ENCODE measurements at places on chromosomes 6 and 20.

GRCh38 chr6:148432462-148433195 is 90.0 kb downstream of the SASH1 start:
- DNase-seq, result no peak

- DNase-seq, result no peak
Measured at GRCh38 chr6:43823879-43824702, 54.1 kb downstream of the VEGFA start.

DNA sequence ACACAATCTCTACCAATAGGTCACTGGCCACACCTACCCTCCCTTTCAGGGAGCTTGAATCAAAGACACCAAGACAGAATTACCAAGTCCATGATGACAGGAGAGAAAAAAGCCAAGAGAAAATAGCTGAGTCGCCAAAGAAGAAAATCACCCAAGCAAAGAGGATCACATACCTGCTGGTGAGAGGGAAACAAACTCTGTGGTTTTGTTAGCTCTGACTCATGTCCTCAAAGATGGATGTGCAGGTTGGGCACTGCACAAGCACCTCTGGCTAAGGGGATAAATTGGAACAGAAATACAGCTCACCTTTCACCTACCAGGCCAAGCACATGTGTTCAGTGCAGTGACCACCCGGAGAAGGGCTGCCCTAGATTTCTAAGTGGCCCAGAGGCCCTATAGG is 114.8 kb downstream of the TFAP2A start:
- no peak for DNase-seq

- DNase-seq, result no peak
Measured at GRCh38 chr6:14765106-14765505, 480.8 kb upstream of the JARID2 start.

- DNase-seq, result no peak
Measured at GRCh38 chr20:20034486-20034885, 17.3 kb downstream of the NAA20 start.

DNA sequence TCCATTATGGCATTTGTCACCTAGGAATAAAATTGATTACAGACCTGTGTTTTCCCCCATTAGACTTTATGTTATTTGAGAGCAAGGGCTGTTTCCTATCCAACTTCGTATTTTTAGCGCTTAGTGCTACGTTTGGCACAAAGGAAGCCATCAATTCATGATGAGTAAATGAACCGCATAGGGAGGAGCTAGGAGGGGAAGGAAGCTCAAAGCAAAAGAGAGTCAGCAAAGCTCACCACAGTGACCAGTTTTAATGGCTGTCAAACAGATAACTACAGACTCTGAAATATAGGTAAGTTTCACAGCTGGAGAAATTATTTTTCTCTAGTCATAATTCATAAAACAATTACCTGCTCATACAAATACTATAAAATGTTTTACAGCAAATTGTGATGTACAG is 6.9 kb upstream of the SAMD3 start:
- DNase-seq, result no peak

DNA sequence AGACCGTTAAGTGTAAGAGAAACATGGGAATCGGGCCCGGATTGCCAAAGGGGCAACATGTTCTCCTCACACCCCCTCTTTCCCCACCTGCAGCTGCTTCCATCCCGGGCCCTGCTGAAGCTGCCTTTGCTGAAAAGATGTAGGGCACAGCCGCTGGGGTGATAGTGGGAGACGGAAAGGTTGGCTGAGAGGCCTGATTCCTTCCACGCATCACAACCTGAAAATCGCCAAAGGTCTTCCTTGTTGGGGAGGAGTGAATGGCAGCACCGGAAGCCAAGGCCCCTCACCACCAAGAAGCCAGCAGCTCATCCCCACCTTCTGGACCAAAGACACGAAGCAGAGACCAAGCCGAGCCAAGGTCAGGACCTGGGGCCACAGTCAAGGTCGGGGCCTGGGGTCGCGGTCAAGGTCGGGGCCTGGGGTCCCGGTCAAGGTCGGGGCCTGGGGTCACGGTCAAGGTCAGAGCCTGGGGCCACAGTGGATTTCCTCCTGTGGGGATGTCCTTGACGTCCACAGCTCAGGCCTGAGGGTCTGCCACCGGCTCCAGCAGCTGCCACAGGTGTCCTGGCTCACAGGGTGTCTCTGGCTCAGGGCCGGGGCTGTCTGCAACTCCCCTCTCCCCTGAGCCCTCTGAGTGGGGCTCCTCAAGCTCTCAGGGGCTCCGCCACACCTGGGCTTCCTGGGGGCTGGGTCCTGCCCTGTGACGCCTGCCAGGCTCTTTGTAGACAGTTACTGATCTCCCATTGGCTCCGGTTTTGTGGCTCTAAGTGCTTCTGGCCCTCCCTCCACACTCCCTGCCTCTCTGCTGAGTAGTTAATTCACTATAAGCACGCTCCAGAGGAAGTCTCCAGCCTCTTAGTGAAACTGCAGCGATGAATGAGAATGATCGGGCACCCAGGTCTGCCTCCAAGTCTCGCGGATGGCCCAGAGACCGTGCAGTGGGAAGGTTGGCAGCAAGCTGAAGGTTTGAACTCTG is 5.5 kb upstream of the CHRNA4 start:
- DNase-seq, result no peak

DNA sequence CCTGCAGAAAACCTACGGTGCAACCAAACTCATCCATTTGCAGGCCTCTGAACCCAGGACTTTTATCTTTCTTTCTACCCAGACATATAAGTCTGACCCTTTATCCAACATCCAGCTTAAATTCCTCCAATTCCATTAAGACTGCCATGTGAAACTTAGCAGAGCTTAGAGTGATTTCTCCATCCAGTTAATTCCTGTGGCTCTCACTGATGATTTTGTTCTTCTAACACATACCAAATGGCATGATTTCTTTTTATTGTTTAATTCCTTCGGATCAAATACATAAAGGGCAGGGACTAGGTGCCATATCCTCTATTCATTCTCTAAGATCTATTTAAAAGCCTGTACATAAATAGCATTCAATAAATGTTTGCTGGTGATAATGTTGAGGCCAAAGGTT is 92.9 kb downstream of the TASP1 start:
- DNase-seq, result no peak

DNA sequence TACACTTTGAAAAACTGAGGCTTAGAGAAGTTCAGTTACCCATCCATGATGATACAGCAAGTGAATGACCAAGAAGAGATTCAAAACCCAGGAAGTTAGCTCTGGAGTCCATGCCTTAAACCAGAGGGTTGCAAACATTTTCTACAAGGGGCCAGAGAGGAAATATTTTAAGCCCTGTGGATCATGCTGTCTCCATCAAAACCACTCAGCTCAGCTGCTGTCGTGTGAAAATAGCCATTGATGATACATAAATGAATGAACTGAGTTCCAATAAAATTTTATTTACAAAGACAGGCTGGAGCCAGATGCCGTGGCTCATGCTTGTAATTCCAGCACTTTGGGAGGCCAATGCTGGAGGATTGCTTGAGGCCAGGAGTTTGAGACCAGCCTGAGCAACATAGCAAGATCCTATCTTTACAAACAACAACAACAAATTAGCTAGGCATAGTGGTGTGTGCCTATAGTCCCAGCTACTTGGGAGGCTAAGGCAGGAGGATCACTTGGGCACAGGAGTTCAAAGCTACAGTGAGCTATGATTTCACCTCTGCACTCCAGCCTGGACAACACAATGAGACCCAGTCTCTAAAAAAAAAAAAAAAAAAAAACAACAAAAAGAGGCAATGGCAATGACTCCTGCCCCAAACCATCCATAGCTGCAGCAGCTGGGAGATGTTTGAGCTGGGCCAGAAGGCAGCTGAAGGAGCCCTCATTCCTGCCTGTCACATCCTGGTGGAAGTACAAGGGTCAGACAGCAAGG is 44.1 kb upstream of the RIN2 start:
- DNase-seq, result no peak

GRCh38 chr6:39080246-39080875 is 31.8 kb downstream of the GLP1R start:
- DNase-seq, result no peak

GRCh38 chr6:38279963-38280588 is 359.7 kb downstream of the BTBD9 start:
- DNase-seq, result no peak

GRCh38 chr6:35673755-35674154 is 15.0 kb downstream of the FKBP5 start:
- DNase-seq, result no peak

DNA sequence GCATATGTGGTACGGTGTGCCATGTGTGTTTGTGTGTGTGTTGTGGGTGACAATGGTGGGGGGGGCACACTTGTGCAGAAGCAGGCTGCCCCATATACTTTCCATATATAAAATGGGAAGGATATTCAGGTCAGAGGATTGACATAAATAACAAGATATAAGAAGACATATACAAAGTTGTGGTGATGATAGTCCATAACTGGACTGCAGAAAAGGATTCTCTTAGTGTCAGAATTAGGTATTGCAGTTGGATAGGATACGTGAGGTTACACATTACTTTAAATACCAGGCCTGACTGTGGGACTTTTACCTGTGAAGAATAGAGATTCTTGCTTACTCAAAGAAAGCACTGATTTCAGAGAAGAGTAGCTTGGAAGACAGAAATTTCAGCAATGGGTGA is 1260.3 kb downstream of the EPHA7 start:
- no peak for DNase-seq

GRCh38 chr20:5069141-5069806 is 50.5 kb downstream of the PCNA start:
- no peak for DNase-seq

DNA sequence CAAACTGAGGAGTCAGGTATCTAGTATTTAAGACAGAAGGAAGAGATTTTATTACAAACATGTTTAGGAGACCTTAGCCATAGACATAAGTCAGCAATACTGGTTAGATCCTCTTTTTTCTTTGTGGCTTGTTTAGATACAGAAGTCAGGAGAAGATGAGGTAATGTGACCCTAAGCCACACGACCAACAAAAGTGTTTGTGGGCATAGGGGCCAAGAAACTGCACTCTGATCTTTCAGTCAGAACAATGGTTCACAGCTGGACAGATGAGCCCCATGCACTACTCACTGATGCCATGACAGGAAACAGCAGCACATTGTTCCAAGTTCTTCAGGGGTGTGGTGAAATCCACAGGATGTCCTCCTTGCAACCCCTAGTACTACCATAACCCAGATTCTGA is 238.5 kb upstream of the RAB32 start:
- no peak for DNase-seq

GRCh38 chr20:1364106-1364505 is 28.7 kb downstream of the FKBP1A start:
- DNase-seq, result no peak

GRCh38 chr6:70841112-70841511 is 115.7 kb downstream of the B3GAT2 start:
- DNase-seq, result no peak

- DNase-seq, result no peak
Measured at GRCh38 chr6:129493354-129493902, 216.5 kb downstream of the ARHGAP18 start.

DNA sequence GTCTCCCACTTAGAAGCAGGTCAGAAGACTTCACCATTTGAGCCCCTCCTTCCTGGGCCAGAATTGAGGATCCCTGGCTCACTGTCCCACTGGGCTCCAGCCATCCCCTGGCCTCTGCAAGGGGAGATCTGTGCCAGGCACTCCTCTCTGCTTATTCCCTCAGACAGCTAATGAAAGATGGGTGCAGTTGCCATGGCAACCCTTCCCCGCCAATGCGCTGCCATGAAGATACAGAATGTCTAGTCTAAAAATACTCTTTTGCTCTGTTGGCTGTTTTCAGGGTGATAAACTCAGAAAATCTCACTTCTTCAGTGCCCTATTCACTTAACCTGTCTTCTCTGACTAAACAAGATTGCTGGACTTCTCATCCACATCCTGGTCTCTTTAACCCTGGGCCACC is 13.6 kb upstream of the TTLL2 start:
- no peak for DNase-seq

DNA sequence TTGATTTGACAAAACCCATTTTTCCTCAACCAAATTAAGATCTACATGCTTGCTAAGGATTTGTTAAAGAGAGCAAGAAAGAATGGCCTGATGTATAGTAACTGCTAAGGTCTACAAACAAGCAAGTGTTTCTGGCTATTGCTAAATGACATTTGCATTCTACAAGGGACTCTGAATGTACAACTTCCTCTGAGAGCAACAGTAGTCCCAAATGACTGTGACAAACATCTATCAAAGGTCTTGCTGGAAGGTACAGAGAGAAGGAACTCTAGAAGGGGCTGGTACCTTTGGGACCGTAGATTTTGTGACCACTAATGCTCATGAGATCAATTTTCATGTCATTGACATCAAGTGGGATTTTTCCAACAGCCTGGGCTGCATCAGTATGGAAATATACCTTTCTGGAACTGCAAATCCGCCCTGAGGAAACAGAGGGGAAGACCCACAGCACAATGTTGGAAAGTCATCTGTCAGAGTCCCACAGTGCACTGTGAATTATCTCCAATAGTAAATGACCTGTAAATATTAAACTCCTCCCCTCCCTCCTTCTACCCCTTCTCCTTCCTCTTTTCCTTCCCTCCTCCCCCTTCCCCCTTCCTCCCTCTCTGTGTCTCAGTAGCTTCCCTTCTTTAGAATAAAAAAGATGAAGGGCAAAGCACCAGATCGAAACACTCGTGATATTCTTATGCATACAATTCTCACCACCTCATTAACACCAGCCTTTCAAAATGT is 15.9 kb upstream of the CPNE1 start:
- DNase-seq, result no peak

DNA sequence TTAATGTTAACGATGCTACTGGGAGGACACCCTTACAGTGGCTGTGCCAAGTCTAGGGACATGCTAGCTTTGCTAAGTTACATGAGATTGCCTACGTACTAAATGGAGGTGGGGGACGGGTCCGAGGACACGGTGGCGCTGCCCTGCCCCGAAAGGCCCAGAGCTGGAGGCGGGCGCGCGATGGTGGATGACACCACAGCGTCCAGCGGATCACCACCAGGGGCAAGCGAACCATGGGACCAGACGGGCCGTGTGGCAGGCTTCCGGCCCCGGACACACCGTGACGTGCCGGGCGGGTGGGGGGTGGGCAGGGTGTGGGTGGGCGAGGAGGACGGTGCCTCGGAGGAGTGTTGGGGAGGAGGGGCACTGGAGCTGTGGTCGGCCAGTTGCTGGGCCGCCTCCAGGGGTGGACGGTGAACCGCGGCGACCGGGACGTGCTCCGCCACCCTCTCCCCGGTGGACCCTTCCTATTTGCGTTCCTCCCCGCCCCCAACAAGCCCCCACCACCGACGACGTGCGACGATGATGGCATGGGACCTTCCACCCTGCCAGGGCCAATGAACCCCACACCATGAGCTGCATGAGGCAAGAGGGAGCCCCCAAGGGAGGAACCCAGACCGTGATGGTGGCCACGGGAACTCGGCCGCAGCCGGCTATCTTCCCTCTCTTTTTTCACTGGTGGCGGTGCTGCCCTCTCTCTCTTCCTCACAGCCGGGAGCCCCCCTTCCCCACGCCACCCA is 773.3 kb upstream of the DEFB115 start:
- no peak for DNase-seq

- no peak for DNase-seq
Measured at GRCh38 chr20:5729348-5729747, 20.9 kb upstream of the SHLD1 start.

DNA sequence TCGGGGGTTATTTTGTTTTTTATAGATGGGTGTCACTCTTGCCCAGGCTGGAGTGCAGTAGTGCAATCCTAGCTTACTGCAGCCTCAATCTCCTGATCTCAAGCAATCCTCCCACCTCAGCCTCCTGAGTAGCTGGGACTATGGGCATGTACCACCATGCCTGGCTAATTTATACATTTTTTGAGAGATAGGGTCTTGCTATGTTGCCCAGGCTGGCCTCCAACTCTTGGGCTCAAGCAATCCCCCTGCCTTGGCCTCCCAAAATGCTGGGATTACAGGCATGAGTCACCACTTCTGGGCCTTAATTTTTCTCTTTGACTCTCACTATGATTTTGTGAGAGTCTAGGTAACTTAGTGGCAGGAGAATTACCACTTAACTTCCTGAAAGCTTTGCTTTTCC is 23.3 kb downstream of the AKAP12 start:
- DNase-seq, result no peak
